ENCODE measurements at places on chromosomes 6 and 20.
A peak's percentile ranks its signal among the peaks of the same experiment; 100 is the strongest.

GRCh38 chr6:136811272-136811671, 11.1 kb upstream of the PEX7 start:
- no peaks in the 10 kb centered on the region for H3K36me3 ChIP-seq
- H3K27me3 ChIP-seq = no peaks in the 10 kb centered on the region
- H3K4me3 ChIP-seq = no peak overlapping the region

DNA sequence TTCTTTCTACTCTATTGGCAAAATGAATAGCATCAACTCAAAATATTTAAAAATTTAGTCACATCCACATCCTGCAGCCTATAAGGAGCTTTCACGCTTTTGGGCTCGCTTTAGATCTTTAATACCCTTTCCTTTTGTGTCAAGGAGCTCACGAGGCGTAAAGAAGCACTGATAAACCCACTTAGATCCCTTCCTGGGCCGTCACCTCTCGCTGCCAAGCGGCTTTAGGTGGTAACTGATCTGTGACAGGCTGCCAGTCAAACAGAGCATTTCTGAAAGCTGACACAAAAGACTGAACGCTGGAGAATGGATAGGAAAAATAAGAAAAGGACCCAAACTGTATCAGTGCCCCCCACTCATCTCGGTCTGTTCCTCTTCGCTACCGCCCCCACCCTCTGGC, 385.7 kb upstream of the MMS22L start:
- H3K27ac ChIP-seq = no peak overlapping the region
- no peak overlapping the region for H3K4me3 ChIP-seq
- no peaks in the 10 kb centered on the region for H3K36me3 ChIP-seq
- H3K4me1 ChIP-seq = no peaks in the 10 kb centered on the region

GRCh38 chr6:157198425-157199279, 124.7 kb downstream of the TMEM242 start:
- peaks cover 10% of the 10 kb centered on the region for H3K4me1 ChIP-seq
- DNase-seq = no peak
- no peak overlapping the region for H3K27ac ChIP-seq
- no peaks in the 10 kb centered on the region for H3K27me3 ChIP-seq
- no peak overlapping the region for H3K4me3 ChIP-seq

DNA sequence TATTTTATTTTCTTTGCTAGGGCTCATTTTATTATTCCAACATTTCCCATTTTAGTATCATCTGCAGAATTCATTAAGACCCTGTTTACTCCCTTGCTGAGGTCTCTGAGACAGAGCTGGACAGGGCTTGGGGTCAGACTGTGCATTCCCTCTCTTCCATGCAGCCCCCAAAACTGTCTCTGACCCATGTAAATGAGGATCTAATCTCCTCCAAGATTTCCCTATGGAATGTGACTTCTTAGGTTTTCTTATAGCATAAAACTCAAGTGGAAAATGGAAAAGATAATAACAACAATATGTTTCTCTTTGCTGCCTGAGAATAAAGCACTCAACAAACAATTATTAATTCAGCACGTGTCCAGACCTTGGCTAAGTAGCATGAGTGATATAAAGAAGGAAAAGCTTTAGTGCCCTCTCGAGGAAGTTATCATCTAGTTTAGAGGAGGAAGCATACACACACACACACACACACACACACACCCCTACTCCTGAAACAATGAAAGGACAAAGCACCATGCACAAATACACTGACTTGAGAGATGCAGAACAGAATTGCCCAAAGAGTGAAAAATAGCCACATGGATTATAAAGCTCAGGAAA, 815.5 kb downstream of the BCKDHB start:
- H3K4me3 ChIP-seq = no peak overlapping the region
- DNase-seq = no peak
- no peaks in the 10 kb centered on the region for H3K27me3 ChIP-seq
- H3K4me1 ChIP-seq = no peaks in the 10 kb centered on the region

DNA sequence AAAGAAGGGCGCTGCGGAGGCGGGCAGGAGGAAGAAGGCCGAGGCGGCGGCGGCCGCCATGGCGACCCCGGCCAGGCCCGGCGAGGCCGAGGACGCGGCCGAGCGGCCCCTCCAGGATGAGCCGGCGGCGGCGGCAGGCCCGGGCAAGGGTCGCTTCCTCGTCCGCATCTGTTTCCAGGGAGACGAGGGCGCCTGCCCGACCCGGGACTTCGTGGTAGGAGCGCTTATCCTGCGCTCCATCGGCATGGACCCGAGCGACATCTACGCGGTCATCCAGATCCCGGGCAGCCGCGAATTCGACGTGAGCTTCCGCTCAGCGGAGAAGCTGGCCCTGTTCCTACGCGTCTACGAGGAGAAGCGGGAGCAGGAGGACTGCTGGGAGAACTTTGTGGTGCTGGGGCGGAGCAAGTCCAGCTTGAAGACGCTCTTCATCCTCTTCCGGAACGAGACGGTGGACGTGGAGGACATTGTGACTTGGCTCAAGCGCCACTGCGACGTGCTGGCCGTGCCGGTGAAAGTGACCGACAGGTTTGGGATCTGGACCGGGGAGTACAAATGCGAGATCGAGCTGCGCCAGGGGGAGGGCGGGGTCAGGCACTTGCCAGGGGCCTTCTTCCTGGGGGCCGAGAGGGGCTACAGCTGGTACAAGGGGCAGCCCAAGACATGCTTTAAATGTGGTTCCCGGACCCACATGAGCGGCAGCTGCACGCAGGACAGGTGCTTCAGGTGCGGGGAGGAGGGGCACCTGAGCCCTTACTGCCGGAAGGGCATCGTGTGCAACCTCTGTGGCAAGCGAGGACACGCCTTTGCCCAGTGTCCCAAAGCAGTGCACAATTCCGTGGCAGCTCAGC, 780 bp downstream of the ZCCHC3 start:
- H3K27ac ChIP-seq = peak overlapping the region; percentile 98
- H3K4me1 ChIP-seq = peaks cover 33% of the 10 kb centered on the region
- H3K36me3 ChIP-seq = peaks cover 4% of the 10 kb centered on the region

- no peak overlapping the region for H3K4me3 ChIP-seq
- H3K4me1 ChIP-seq = peaks cover 7% of the 10 kb centered on the region
- peaks cover 22% of the 10 kb centered on the region for H3K27me3 ChIP-seq
- no peak overlapping the region for H3K27ac ChIP-seq
- H3K36me3 ChIP-seq = peaks cover 2% of the 10 kb centered on the region
Measured at GRCh38 chr6:167505199-167505598, 180.3 kb downstream of the TTLL2 start.

DNA sequence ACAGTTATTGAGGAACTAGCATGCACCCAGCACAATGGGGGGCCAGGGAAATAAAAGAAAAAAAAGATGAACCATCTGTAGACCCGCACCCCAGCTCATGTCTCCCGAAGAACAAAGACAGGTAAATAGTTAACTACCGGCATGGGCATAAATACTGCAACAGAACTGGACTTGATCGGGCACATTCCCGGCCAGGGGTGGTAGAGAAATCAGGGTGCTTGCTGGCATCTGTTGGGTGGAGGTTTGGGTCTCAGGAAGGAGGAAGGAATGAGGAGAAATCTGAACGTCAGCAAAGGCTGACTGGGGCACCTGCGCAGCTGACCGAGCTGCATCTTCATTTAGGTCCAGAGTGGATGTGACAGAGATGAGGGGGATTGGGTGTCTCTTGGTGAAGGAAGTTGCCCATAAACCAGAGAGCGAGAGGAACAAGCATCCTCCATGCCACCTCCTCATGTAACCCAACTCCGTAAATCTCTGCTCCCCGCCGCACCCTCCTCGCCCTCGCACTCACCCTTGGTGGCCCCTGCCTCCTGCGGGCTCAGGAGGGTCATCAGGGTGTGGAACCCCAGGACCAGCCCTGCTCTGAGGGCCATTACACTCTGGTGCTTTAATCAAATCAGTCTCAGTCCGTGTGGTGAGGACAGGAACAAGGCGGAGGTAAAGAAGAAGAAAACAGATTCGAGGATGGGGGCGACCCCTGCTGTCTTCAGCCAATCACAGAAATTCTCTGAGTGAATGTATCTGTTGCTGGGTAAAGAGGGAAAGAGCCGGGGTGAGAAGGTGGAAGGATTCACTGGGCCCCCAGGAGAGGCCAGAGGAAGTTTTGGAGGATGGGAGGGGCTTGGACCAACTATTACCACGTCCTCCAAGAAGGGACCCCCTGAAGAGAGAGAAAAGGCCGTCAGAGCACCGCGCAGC, at the start of gene HLA-DOA:
Gene HLA-DOA, minus strand, starts transcription at position 648 of the 918 bp plus-strand sequence.
- H3K4me3 ChIP-seq = peak within 1 kb of the TSS; percentile 82
- peak within 1 kb of the TSS; percentile 9 for H3K27ac ChIP-seq
- H3K27me3 ChIP-seq = peaks cover 59% of the 10 kb centered on the region

DNA sequence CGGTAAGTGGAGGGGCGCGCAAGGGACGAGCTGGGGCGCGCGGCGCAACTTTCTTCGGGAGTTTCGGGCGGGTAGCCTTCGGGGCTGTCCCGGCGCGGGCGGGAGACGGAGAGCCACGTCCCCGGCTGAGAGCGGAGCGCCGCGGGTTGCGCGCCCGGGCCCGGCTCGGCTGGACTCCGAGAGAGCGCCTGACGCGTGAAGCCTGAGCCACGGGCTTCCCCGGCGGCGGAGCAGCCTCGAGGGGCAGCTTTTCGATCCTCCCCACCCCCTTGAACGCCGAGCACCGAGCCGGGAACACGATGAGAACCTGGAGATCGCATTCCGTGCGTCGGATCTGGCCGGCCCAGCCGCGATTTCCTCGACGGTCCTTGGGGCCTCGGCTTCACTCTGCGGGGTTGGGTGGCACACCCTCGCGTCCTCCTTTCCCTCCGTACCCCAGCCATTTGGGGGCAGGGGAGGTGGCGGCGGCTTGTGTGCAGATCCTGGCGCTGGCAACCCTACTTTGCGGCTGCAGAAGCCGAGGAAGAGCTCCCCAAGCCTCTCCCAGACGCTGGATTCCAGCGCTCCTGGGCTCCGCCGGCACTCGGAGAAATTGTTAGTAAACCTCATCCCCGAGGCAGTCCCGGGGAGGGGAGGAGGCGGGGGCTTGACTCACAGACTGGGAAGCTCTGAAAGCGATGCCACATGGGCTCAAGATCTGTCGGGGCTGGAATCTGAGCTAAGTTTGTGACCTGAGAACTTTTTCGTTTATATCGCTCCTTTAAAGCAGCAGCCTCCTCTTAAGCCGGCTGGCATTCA, 572 bp downstream of the DSE start:
- DNase-seq = no peak
- peak overlapping the region; percentile 62 for H3K27ac ChIP-seq
- peaks cover 4% of the 10 kb centered on the region for H3K36me3 ChIP-seq
- H3K4me1 ChIP-seq = peaks cover 29% of the 10 kb centered on the region
- peaks cover 4% of the 10 kb centered on the region for H3K27me3 ChIP-seq

DNA sequence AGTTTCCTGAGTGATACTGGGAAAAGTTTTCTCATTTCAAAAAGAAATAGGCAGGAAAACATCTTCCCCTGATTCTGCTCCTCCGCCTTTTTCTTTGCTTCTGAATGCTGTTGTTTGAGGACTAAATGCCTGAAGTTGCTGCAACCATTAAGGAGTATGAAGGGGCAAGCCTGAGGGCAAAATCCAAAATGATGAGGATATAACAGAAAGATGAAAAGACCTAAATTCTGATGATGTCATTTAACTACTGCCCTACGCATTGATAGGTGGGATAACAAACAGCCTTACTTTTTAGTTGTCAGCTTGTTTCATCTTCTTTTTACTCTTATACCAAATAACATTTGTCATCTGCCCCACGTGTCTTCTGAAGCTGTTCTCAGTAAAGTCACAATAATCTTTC, 474.6 kb upstream of the MMS22L start:
- no peaks in the 10 kb centered on the region for H3K4me1 ChIP-seq
- DNase-seq = no peak
- H3K27ac ChIP-seq = no peak overlapping the region
- H3K4me3 ChIP-seq = no peak overlapping the region
- no peaks in the 10 kb centered on the region for H3K27me3 ChIP-seq

DNA sequence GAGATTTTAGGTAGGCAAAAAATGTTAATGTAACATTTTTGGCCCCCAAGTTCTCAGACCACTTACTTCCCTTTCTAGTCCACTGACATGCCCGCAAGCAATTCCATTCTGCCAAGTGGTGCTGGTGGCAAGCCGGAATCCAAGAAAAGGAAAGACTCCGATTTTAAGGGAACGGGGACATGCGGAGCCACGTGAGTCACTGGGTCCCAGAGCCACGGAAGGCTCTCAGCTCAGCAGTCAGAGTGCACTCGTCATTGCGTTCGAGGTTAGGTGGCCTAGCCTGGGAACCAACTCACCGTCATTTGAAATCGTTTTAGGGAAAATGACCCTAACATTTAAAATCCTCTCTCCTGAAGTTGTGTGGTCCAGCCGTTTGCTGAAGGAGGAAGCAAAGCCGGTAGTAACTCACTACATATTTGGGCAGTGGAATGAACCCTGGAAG, 711 bp upstream of the SIRT5 start:
- H3K4me3 ChIP-seq = peak overlapping the region; percentile 77
- DNase-seq = no peak
- H3K27ac ChIP-seq = peak overlapping the region; percentile 95
- peaks cover 12% of the 10 kb centered on the region for H3K4me1 ChIP-seq

- no peak for DNase-seq
- peaks cover 5% of the 10 kb centered on the region for H3K27me3 ChIP-seq
- H3K4me1 ChIP-seq = peaks cover 11% of the 10 kb centered on the region
Measured at GRCh38 chr6:25301362-25301761, 22.2 kb downstream of the CARMIL1 start.

GRCh38 chr6:128358244-128358776, 162.1 kb downstream of the PTPRK start:
- H3K4me3 ChIP-seq = no peak overlapping the region
- DNase-seq = no peak
- no peaks in the 10 kb centered on the region for H3K4me1 ChIP-seq
- peaks cover 10% of the 10 kb centered on the region for H3K27me3 ChIP-seq
- no peak overlapping the region for H3K27ac ChIP-seq

GRCh38 chr6:130903007-130903406, 75.8 kb downstream of the SMLR1 start:
- H3K4me1 ChIP-seq = no peaks in the 10 kb centered on the region
- no peak overlapping the region for H3K27ac ChIP-seq
- H3K4me3 ChIP-seq = no peak overlapping the region
- H3K27me3 ChIP-seq = no peaks in the 10 kb centered on the region

DNA sequence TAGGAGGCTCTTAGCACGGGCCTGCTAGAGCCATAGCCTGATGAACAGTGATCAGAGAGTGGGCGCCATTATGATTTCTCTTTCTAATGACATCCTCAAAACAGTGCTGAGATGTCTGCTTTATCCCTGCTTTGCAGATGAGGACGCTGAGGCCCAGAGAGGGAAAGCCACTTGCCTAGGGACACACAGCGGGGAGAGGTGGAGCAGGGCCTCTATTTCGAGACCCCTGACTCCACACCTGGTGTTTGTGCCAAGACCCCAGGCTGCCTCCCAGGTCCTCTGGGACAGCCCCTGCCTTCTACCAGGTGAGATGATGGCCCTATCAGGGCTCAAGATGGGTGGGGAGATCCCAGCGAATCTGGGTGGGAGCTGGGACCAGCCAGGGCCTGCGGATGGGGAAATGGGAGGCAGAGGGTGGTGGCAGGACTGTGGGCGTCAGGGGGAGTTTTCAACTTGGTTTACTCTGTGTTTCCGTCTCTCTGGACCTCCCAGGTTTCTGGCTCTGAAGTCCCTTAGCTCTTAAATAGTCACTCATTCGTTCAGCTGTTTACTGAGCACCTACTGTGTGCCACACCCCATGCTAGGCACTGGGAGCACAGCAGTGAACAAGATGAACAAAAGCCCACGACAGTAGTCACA, 36.7 kb downstream of the SRC start:
- H3K27me3 ChIP-seq = no peaks in the 10 kb centered on the region
- DNase-seq = no peak
- peaks cover 5% of the 10 kb centered on the region for H3K4me1 ChIP-seq

All from T-helper 17 cell (primary cell).